ENCODE measurements at places on chromosomes 11 and 22.

GRCh38 chr11:14975252-14975587 is 3.1 kb upstream of the CALCA start:
- no peak for DNase-seq

DNA sequence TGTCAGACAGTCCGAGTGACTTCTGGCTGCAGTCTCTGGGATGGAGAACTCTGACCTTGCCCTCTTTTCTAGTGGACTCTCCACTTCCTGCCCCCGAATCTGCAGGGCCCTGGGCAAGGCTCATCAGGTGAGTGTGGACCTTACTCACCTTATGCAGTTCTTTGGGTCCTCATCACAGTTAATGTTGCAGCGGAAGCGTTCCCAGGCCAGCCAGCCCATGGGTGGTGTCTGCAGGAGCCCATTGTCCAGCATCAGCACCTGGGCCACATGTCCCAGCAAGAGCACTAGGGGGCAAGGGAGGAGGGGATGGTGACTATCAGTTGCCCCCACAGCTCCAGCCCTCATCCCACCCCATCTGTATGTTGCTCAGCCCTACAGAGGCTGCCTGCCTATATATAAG is 2.3 kb downstream of the NAGA start:
- DNase-seq: no peak

GRCh38 chr22:37002633-37003032 is 16.6 kb downstream of the TST start:
- no peak for DNase-seq

DNA sequence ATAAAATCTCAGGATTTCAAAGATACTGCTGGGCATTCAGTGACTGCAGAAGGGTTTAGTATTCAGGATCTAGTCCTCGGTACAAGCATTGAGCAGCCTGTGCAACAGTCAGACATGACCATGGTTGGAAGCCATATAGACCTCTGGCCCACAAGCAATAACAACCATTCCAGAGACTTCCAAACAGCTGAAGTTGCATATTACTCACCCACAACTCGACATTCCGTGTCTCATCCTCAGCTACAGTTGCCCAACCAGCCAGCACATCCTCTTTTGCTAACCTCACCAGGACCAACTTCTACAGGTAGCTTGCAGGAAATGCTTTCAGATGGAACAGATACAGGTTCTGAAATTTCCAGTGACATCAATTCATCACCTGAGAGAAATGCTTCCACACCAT is 156.8 kb downstream of the C11orf91 start:
- DNase-seq: no peak

GRCh38 chr11:44387825-44388224 is 77.9 kb upstream of the ALX4 start:
- no peak for DNase-seq

- DNase-seq: no peak
Measured at GRCh38 chr22:37564111-37564711, 3.9 kb downstream of the CDC42EP1 start.

- no peak for DNase-seq
Measured at GRCh38 chr11:4680341-4680740, 17.3 kb downstream of the OR51E2 start.

GRCh38 chr11:45610627-45611026 is 54.8 kb downstream of the CHST1 start:
- DNase-seq: no peak

- DNase-seq: no peak
Measured at GRCh38 chr11:46673713-46674462, 26.5 kb downstream of the ARHGAP1 start.

- DNase-seq: no peak
Measured at GRCh38 chr11:41935241-41935640, 475.8 kb upstream of the LRRC4C start.

DNA sequence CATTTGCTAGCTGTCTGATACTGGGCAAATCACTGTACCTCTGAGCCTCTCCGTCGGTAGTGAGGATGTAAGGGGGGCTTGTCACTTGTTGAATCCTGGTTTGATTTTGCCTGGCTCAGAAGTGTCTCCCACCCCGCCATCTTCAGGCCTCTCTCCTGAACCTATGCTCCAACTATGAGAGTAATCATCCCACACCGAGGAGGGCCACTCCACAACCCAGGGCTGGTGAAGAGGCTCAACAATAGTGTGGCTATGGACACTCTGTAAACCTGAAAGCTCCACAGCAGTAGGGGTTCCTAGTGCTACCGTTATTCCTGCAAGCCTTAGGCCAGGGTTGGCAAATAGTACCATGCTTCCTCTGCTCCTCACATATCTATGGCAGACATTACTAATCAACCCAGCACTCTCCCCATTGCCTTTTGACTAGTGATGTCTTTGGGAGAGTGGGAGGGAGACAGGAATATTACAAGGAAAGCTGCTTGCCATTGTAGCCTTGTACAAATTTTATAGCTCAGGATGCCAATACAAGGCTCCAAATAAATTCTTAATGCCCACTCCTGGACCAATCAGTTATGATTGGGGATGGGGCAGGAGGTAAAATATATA is 134.0 kb upstream of the TEAD1 start:
- no peak for DNase-seq
